PC-3 (cell line): ENCODE measurements at places on chromosomes 6 and 20. TPM values are rescaled to one million over a fixed set of nuclear protein-coding genes. Genes with fewer than 3 reads are reported as not detected.

DNA sequence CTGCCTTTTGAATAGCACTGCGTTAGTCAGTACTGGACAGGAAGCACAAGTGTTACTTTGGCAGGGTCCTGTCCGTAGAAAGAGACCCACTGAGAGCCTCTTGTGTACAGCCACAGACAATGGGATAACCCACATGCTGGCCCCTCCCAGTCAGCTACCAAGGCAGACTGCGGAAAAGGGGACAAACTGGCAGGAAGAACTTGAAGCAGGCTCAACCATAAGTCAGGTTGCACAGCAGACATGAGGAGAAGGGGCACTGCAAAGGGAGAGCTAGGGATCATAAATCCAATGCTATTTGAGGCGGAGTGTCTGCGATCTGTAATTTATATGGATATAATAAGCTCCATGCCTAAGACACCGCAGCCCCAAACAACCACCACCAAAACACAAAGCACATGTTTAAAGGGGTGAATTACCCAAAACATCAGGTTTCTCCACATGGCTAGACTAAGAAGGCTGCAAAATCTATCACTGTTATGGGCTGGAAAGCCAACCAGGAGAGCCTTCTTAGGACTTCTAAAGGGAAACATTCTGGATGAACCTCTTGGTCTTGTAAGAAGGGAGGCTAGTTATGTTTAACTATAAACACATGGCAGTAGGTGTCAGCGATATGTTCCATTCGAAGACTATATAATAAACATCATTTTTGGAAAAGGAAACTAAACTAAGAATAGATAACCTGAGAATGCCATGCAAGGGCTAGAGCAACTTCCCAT lies 141.7 kb downstream of the BACH2 start:
- no peak for DNase-seq
- no peaks in the 10 kb centered on the region for H3K4me1 ChIP-seq
- no peaks in the 10 kb centered on the region for H3K36me3 ChIP-seq

The CENPQ gene
- total RNA-seq: 8.3 and 9.7 TPM in 2 replicates

- no peak for DNase-seq
- no peak overlapping the region for H3K4me3 ChIP-seq
- H3K36me3 ChIP-seq: peaks cover 4% of the 10 kb centered on the region; the same call in 1 of the 2 replicates
- no peaks in the 10 kb centered on the region for H3K4me1 ChIP-seq
Measured at GRCh38 chr6:157879873-157880254, 56.8 kb downstream of the SNX9 start.

The CFB gene
- total RNA-seq: 0.86 TPM in 1 of 2 replicates, not detected in the other

The GGTLC1 gene
- total RNA-seq: not detected in 2 replicates

DNA sequence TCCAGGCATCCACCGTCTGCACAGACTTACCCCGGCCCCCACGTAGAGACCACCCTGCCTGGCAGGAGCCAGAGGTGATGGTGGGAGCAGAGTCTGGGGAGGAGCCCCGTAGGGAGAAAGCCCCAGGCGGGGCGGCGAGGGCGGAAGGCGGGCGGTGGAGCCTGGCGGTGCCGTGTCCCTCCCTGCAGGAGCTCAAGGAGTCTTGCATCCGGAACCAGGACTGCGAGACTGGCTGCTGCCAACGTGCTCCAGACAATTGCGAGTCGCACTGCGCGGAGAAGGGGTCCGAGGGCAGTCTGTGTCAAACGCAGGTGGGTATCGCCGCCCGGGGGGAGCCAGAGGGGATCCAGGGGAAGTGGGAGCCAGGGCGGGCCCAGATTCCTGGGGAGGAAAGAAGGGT lies 6.0 kb downstream of the CLPSL1 start:
- H3K4me1 ChIP-seq: no peaks in the 10 kb centered on the region
- no peaks in the 10 kb centered on the region for H3K36me3 ChIP-seq
- H3K4me3 ChIP-seq: peak overlapping the region; percentile 6; the same call in 1 of the 2 replicates
- no peak for DNase-seq

DNA sequence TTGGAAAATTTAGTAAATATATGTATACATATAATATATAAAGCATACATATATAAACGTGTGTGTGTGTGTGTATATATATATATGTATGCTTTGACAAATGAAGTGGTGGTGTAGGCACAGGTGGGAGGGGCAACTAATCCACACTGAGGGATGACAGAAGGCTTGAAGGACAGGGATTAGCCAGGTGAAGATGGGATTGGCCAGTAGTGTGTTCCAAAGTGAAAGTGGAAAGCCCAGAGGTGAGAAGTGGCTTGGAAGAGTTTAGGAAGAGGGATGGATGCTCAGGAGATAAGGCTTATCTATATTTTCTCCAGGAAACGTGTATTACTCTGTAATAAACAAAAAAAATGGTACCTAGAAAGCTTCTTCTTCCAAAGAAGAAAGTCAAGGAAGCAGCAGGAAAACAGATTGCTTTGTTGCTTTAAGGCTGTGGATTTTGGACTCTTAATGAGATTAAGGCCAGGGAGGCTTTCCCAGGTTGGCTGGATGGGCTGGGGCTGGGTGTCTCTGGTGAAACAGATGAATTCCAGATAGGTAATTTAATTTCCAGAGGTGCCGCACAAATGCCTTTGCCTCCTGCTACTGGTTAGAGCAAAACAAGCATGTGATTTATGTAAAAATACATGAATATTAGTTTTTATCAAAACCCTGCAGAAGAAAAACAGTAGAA lies 63.9 kb downstream of the JARID2 start:
- no peak overlapping the region for H3K27ac ChIP-seq
- no peak overlapping the region for H3K4me3 ChIP-seq
- no peaks in the 10 kb centered on the region for H3K27me3 ChIP-seq
- H3K4me1 ChIP-seq: peaks cover 17% of the 10 kb centered on the region
- no peak for DNase-seq
